ENCODE measurements at places on chromosomes 11 and 22.

DNA sequence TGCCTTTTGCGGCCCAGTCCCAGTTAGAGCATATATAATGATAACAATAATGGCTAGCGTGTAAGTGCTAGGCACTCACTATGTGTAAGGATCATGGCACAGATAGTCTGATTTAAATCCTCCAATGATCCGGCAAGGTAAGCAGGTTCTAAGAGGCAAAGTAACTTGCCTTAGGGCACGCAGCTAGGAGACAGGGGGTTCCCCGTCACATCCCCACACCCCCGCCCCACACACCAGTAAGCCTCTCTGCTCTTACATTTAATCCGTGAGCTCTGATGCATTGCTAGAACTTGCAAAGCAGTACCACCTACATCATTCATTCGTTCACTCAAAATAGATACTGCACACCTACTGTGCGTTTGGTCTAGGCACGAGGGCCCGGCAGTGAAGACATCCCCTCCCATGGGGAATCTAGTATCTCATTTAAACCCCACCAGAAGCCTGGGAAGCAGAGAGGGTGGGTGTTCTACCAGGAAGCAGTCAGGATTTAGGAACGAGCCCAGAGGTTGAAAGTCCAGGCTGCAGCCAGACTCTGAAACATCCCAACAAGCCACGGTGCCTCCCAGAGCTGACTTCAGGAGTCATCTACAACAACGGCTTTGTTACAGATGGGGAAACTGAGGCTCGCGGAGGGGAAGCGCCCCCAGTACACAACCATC is 20.6 kb downstream of the TMPRSS6 start:
- DNase-seq = no peak

GRCh38 chr22:38924347-38924952 is 33.0 kb upstream of the APOBEC3A start:
- peak; percentile 90 for DNase-seq

- DNase-seq = no peak
These were observed 143.9 kb downstream of the WNT7B start for GRCh38 chr22:45832959-45833580.

- peak; percentile 56 for DNase-seq
These were observed 7.2 kb downstream of the POLD4 start for GRCh38 chr11:67345920-67346819.

- DNase-seq = no peak
These were observed 542.9 kb downstream of the MN1 start for GRCh38 chr22:27258616-27259172.

- DNase-seq = peak; percentile 2
These were observed 34.2 kb downstream of the CCDC81 start for GRCh38 chr11:86408845-86409244.

Data from fibroblast of skin of right biceps (primary cell).